ENCODE measurements at places on chromosomes 5 and 9.
A peak's percentile ranks its signal among the peaks of the same experiment; 100 is the strongest.

DNA sequence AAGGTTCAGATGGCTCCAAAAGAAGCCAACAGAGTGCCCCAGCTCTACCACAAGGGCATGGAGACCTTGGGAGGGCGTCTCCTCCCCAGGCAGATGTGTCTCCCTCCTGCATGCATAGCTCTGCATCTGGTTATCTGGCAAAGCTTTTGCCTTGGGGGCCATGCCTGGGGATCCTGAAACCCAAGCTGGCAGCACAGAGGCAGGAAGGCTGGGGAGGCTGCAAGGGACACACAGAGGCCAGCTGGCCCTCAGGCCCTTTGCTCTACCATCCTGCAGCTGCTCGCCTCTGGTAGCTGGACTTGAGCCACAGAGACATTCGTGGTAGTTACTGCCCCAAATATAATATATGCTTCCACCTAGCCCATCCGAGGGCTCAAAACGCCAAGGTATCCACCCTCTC, 3.9 kb downstream of the SEPTIN8 start:
- no peak for DNase-seq

GRCh38 chr9:93111371-93112115, 15.5 kb downstream of the CARD19 start:
- no peak for DNase-seq

DNA sequence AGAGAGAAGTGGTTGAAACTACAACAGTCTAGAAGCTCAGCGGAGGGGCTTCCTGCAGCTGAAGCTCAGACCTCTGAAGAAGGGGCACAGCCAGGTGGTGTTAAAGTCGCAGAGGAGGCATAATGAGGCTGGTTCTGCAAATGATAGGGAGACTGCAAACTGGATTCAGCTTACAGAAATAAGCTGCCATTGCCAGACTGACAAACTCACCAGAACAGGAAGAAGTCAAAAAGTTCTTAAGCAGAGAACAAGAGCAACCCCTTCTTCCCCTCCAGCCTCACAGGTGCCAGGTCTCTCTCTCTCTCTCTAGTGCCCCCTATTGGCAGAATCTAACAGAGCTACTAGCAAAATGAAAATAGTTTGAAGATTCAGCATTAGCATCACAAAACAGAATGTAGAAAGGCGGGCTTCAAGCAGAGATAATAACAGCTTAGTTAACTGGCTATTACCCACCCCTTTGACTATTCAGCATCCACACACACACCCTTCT, 76.7 kb downstream of the GRAMD2B start:
- DNase-seq = peak; percentile 66

GRCh38 chr9:127154390-127155191, 32.2 kb upstream of the ANGPTL2 start:
- DNase-seq = no peak

DNA sequence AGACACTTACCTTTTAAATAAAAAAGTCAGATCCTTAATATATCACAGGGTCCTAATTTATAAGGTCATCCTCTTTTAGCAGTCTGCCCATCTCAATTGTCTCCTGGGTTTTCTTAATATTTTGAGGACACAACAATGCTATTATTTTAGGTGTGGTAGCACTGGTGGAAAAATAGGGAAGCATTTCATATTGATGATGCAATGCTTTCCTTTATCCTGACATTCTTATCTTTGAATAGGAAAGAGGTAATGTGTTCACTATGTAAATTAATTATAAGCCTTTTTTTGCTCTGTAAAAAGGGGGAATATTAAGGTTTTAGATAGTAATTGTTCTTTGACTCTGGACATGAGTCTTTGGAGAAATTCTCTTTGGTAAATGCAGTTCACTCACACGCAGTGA, 164.7 kb downstream of the YTHDC2 start:
- no peak for DNase-seq

GRCh38 chr9:128551657-128552152, 682 bp upstream of the SPTAN1 start:
- no peak for DNase-seq

- no peak for DNase-seq
These were observed 116.9 kb downstream of the RASGRF2 start for GRCh38 chr5:81077105-81077504.

GRCh38 chr9:82601293-82601771, 461.6 kb downstream of the RASEF start:
- DNase-seq = no peak

- no peak for DNase-seq
These were observed 183.5 kb upstream of the EDIL3 start for GRCh38 chr5:84568171-84568570.

GRCh38 chr9:38016375-38017135, 52.5 kb downstream of the SHB start:
- no peak for DNase-seq

DNA sequence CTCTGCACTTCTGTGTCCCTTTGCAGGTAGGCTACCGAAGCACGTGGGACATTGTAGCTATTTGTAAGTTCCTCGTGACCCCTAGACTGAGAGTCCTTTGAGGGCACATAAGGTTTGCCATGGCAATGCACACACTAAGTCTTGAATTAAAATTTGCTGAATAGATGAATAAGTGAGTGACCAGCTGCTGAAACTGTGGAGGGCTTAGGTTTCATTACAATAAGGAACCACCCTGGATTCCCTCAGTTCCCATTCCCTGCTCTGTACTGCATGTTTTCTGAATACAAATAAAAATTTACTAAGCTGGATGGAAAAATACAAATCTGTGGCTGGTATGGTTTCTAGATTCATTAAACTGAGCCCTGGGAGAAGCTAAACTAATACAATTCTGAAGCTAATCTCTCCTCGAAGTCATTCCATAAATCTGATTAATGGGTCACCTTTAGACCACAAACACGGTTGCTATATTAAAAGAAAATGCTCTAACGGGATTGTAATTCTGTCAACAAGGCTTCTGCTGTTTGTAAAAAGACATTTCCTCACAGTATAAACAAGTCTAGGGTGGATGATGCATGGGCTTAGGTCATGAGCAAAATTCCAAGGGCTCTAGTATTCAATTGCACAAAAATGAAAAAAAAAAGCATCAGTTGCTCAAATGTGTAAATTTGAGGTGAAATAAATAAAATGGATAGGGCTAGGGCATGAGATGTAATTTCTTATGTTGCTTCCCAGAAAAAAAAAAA, 172.3 kb downstream of the ATP10B start:
- DNase-seq = no peak

DNA sequence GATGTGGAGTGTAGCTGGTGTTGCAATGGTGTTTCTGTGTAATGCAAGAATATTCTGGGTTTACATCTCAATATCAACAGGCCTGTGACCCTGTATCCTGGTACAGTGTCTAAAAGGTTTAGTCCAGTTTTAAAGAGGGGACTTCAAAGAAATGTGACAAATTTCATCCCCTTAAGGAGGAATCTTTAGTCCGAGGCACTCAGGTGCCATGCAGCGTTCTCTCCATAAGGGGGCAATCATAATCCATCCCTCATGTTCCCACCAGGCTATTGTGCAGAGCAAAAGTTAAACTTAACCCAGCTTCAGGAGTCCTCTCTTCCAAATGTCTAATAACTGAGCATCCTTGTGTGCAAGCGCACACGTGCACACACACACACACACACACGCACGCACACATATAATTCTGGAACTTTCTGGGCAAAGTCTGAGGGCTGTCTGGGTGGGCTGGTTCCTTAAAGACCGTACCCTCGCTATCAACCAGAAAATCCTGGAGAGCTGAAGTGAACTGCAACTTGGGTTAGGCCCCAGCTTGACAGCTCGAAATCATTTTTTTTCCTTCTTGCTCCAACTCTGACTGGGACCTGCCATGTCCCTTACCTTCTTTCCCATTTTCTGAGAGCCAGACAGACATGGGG, 46.0 kb downstream of the CRB2 start:
- DNase-seq = no peak

GRCh38 chr9:121954477-121955140, 138.5 kb downstream of the TTLL11 start:
- no peak for DNase-seq

DNA sequence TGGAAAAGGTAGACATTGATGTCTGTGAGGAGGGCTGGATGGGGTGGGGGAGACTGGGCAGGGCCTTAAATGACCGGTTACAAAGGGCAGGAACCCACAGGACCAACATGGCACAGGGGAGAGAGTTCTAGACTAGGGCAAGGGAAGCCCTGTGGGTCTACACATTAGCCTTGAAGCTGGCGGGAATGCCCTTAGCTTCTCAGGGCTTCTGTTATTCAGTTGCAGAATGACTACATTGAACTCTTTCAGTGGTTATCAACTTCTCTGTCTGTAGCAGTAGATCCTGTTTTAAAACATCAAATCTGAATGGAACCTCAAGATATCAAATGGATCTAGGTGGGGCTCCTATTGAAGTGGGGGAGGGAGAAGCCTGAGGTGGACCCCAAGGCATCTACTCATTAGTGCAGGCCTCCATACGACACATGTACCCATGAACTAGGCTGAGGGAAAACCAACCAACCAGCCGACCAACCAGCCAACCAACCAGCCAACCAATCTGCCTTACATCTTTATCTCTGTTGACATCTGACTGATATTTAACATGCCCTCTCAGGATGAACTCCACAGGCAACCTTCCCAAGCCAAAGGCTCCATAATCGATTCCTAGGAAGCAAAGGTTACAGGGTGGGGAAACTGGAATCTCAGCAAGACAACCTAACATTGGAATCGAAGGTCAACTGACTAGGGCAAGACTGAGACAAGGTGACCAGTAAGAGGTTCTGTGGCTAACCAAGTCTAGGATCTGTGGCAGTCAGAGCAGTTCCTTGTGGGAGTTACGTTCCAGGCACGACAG, 48.3 kb downstream of the DAP start:
- DNase-seq = no peak

DNA sequence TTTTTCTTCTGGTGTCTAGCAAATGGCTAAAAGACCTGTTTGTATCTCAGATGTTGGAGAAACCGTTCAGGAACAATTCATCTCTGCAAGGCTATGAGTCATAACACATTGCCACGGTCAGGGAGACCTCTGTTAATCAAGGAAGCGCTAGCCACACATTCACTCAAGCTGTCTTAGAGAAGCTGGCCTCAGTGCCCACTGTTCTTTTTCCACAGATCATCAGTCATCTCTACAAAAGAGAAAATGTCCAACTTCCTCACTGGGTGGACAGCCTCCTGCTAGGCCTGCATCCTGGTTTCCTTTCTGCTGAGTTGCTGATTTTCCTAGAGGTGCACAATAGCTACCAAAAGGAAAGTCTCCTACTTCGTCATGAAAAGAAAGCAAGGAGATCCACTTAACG, 360.5 kb downstream of the BNC2 start:
- no peak for DNase-seq

DNA sequence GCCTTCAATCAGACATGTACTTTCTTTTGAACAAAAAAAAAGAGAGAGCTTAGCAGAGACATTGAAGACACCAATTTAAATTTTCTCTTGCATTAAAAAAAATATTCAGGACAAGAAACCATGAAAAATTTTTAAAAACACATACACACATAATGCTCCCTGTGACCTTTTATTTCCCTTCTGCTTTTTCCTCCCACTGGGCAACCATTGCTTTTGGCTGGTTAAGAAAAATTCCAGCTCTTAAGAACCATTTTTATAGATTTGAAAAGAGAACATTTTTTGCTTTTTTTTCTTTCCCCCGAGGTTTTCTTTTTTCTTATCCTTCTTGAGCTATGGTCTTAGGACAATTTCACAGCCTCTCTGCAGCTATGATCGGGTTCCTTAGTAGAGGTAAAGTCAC, 6.1 kb upstream of the HMHB1 start:
- no peak for DNase-seq

DNA sequence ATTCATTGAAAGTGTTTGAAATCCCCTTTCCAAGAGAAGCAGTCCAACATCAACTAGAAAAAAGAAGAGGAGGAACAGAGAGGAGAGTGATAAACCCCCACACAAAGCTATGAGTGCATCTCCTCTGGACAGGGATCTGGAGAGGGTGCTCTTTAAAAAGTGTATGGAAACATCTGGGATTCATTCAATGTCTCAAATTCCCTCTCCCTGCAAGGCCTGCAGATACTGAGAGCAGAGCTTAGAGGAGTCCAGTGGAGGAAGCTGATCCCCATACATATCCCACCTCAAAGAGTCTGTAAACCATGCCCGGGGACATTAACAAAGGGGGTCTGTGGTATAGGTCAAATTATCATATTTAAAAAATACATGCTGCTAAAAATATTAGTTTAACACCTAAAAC, 2.2 kb downstream of the SPOCK1 start:
- DNase-seq = no peak

DNA sequence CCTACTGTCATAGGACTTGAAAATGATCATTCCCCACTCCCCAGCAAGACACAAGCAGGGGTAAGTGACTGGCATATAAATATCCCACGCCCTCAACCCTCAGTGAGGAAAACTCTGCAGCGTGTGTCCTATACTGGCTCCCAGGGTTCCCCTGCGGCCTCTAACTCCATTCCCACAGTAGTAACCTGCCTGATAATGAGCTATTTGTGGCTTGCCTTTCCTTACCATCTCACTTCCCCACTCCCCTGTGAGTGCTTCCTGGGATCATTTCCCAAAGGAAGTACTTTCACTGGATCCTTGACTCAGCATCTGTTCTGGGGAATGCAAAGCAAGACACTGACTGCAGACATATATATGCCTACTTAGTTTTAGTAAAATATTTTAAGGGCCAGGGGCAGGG, 14.3 kb downstream of the CDC14B start:
- no peak for DNase-seq
